Calu3 (cell line): ENCODE measurements at places on chromosomes 6 and 20. TPM values are rescaled to one million over a fixed set of nuclear protein-coding genes. Genes with fewer than 3 reads are reported as not detected.

The FOXF2 gene
- 0.14 and 0.17 TPM in 2 replicates for total RNA-seq

The CLIC5 gene
- total RNA-seq: 3.3 and 5.1 TPM in 2 replicates

The SLC22A16 gene
- total RNA-seq: not detected in 2 replicates

The GRM4 gene
- not detected in 2 replicates for total RNA-seq

- no peak overlapping the region for H3K27ac ChIP-seq
- H3K36me3 ChIP-seq: no peaks in the 10 kb centered on the region
- no peaks in the 10 kb centered on the region for H3K4me1 ChIP-seq
- H3K4me3 ChIP-seq: no peak overlapping the region
- no peak for DNase-seq
- H3K27me3 ChIP-seq: no peaks in the 10 kb centered on the region
Observed at GRCh38 chr6:62013719-62014118, 272.3 kb downstream of the KHDRBS2 start.

- H3K4me3 ChIP-seq: no peak overlapping the region
- peaks cover 98% of the 10 kb centered on the region for H3K27me3 ChIP-seq
- peaks cover 9% of the 10 kb centered on the region for H3K36me3 ChIP-seq
- DNase-seq: no peak
- H3K4me1 ChIP-seq: no peaks in the 10 kb centered on the region
- no peak overlapping the region for H3K27ac ChIP-seq
Observed at GRCh38 chr6:31304683-31305082, 32.8 kb upstream of the HLA-C start.

DNA sequence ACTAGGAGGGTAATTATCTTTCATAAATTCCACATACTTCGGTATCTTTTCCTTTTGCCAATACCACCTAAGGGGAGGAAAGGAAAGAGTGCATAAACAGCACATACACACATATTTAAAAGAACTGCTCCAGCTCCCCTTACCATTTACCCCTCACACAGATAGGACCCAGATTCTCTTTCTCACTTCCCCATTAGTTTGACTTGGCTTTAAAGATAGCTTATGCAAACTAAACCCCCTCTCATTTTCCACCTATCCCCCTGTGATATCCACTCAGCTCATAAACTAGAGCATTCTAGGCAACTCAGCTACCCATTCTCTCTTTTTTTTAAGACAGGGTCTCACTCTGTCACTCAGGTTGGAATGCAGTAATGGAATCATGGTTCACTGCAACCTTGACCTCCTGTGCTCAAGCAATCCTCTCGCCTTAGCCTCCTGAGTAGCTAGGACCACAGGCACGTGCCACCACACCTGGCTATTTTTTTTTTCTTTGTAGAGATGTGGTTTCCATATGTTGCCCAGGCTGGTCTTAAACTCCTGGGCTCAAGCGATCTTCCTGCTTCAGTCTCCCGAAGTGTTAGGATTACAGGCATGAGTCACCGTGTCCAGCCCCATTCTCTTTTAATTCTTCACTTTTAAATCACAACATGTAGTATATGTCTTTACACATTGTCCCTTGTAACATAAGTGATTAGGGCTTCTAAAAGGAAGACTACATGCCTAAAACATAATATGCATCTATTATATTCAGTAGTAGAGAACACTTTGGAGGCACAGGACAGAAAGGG lies 4.0 kb downstream of the FUCA2 start:
- no peak overlapping the region for H3K4me3 ChIP-seq
- H3K36me3 ChIP-seq: peaks cover 38% of the 10 kb centered on the region
- H3K4me1 ChIP-seq: peaks cover 17% of the 10 kb centered on the region
- H3K27ac ChIP-seq: no peak overlapping the region
- DNase-seq: no peak

DNA sequence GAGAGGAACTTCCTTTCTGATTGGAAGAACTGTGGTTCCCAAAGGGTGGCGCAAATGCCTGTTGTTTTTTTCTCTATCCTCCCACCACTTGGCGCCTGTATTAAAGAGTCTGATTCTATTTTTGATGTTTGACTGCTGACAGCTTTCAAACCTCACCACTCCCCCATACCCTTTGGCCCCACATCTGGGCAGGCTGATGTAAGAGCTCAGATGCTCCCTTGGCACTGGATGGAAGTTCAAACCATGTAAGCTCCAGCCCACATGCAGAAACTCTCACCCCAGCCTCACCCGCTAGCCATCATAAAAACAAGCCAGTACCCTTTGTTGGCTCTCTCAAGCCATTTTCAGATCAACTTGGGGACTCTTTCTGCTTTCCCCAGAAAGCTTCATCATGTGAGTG lies 20.0 kb upstream of the TMEM14A start:
- peaks cover 8% of the 10 kb centered on the region for H3K4me1 ChIP-seq
- H3K27me3 ChIP-seq: peaks cover 63% of the 10 kb centered on the region
- no peak overlapping the region for H3K4me3 ChIP-seq
- no peak overlapping the region for H3K27ac ChIP-seq
- DNase-seq: no peak

- H3K4me1 ChIP-seq: peaks cover 12% of the 10 kb centered on the region
- DNase-seq: peak; percentile 2
- H3K27me3 ChIP-seq: no peaks in the 10 kb centered on the region
- H3K27ac ChIP-seq: no peak overlapping the region
Observed at GRCh38 chr20:16020971-16021370, 552.3 kb downstream of the KIF16B start.

DNA sequence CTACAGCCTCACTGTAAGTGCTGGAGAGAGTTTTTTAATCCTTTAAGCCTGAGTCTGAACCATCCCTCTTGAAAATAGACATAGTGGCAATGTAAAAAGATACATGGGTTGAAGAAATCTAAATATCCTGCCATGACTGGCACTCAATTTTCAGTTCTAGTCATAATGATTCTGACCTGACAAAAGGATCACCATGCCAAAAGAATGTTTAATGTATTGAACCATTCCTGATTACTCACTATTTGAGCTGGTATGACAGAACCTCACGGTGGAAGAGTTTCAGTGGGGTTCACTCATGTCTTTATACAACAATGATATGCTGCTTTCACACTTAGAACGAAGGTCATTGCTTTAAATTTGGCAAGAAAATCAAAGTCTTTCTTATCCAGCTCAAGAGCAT lies 93.4 kb downstream of the HIVEP2 start:
- H3K4me1 ChIP-seq: peaks cover 79% of the 10 kb centered on the region
- H3K27me3 ChIP-seq: no peaks in the 10 kb centered on the region
- no peak for DNase-seq
- H3K27ac ChIP-seq: peak overlapping the region; percentile 75
- H3K4me3 ChIP-seq: no peak overlapping the region

DNA sequence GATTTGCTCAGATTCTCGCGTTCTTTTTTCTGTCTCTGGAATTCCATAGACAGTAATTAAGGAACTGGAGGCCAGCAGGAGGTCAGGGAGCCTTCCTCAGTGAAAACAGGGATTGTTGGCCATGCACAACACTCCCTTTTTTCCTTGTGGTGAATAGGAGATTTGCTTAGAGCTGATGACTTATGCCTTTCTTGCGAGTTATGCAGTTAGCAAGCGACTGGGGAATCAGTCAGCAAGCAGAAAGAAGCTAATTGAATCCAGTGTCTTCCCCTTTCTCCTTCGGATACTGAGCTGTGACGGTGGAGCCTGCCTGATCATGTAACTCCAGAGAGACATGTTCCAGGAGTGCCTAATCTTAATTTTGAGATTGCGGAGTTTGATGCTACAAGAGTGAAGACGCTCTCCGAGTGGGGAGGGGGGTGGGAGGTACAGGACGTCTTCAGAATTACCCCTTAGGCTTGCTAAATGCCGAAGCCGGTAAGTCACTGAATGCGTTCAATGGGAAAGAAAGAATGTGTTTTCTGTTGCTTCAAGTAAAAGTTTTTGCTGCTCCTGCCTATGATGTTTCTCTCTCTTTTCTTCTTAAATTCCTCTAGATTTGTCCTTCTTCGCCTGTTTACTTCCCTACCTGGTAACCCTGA lies 165.9 kb downstream of the SASH1 start:
- no peak for DNase-seq
- H3K36me3 ChIP-seq: no peaks in the 10 kb centered on the region
- H3K4me1 ChIP-seq: no peaks in the 10 kb centered on the region
- no peak overlapping the region for H3K27ac ChIP-seq
- no peak overlapping the region for H3K4me3 ChIP-seq
